ENCODE measurements at places on chromosomes 2 and 18.

DNA sequence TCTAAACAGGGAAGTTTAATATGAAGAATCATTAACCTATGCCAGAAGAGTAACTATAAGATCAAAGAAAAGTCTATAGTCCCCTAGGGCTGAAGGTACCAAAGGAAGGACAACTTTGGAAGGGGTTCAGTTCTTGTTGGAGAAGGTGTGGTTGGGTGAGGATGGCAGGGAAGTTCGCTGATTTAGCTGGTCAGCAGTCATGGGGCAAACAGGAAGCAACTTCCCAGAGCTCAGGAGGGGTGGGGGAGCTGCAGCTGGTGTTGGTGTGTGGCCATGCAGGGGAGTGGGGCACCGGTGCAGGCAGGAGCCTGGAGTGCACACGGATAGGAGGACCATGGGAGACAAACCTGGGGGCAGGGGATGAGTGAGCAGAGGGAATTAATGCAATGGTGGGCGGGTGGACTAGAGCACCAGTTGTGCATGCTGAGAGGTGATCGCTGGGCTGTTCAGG lies 34.0 kb downstream of the FHOD3 start:
- DNase-seq = no peak

GRCh38 chr18:6222271-6222670 lies 192.4 kb downstream of the L3MBTL4 start:
- DNase-seq = no peak

- DNase-seq = no peak
Measured at GRCh38 chr18:5518899-5519371, 24.9 kb downstream of the EPB41L3 start.

DNA sequence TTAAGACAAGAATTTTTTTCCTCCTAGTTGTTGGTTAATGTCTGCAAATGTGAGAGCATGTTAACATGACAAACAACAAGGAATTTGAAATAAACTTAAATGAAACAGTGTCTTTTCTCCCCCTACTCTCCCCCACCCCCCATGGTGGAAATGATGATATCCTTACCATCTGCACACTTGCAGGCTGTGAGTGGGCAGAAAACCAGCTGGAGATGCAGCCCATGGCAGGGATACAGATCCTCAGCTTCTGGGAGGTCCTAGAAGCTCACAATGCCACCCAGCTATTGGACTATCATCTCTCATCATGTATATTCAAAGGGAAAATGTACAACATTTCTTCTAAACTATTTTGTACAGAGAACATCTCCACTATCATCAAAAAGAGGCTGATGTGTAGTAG lies 196.8 kb downstream of the SLC8A1 start:
- no peak for DNase-seq

- DNase-seq = no peak
Measured at GRCh38 chr2:237196866-237197618, 111.4 kb downstream of the COPS8 start.

DNA sequence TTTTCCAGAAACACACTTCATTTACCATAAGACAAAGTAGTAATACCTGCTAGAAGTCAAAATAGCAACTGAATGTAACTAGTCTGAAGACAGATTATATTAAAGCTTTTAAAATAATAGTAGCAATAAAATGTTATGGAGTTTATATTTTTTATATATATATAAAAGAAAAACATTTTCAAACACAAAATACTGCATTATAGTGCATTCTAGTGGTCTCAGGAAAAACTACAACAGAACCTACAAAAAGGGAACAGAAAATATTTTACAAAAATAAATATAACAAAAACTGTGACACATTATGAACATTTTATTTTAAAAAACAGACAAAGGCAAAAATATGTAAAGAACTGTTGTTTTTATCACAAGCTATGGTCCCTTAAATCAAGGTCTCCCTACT lies 48.0 kb downstream of the STRN start:
- DNase-seq = no peak

- no peak for DNase-seq
Measured at GRCh38 chr2:74461187-74462053, 3.2 kb downstream of the WBP1 start.

- DNase-seq = no peak
Measured at GRCh38 chr2:68086166-68086565, 23.4 kb upstream of the C1D start.

DNA sequence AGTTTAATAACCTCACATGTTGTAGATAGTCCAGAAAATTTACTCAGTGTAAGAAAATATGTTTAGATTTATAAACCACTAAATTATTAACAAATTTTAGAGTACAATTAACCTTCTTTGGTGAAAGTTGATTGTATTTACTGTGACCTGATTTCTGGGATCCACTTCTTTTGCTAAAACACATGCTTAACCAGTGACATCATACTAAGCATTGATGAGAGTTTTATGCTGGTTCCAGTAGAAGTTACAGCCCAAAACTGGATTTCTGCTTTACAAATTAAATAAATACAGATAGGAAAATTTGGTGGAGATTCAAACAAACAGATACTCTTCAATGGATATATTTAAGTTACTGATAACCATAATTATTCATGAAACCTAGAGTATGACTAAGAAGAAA lies 40.9 kb downstream of the RBBP8 start:
- no peak for DNase-seq

Data from effector memory CD8-positive, alpha-beta T cell (primary cell).